ENCODE measurements at places on chromosomes 16 and 17.

GRCh38 chr17:64938925-64939474 lies 19.7 kb upstream of the LRRC37A3 start:
- DNase-seq: no peak

GRCh38 chr17:45995627-45996270 lies 3.3 kb upstream of the STH start:
- no peak for DNase-seq

DNA sequence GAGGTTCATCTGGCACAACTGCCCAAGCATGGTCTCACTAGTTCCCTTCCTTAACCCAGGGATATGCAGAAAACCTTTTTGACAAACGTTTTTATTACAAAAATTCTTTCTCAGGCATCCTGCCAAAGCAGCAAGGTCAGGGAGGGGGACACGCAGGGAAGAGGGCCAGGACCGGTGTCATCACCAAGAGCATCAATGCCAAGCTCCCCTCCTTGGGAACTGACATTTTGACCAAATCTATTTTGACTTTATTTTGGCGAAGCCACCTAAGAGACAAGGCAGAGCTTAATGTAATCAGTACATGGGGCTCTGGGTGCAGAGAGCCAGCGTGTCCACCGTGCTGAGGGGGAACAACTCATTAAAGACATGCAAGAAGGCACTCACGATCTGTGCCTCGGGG lies 265.2 kb downstream of the CBLN1 start:
- DNase-seq: no peak

DNA sequence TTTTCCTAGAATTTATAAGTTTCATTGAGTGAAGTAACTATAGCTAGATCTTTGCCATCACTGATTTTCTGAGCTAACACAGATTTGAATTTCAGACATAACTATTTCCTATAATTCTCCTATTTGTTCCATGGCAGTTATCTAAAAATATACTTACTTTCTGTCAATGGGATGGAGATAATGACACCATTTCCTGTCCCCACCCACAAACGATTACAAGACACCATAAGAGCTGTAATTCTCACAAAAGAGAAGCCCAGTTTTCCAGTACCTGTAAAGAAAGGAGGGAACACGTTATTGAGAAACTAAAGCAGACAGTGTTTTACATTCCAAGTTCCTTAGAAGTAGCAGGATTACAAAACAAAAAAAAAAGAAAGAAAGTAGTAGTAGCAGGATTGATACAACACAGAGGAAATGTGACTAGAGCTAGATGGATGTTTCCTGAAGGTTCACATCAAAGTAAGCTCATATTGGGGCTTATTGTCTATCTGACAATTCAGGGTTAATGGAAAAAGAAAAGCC lies 110.9 kb upstream of the TOB1 start:
- DNase-seq: no peak

- DNase-seq: peak; percentile 22
Measured at GRCh38 chr16:85584267-85584666, 28.9 kb upstream of the GSE1 start.

Data from NCI-H1436 (cell line).